ENCODE measurements at places on chromosomes 3 and 15. TPM values are rescaled to one million over a fixed set of nuclear protein-coding genes. Genes with fewer than 3 reads are reported as not detected.
A peak's percentile ranks its signal among the peaks of the same experiment; 100 is the strongest.

DNA sequence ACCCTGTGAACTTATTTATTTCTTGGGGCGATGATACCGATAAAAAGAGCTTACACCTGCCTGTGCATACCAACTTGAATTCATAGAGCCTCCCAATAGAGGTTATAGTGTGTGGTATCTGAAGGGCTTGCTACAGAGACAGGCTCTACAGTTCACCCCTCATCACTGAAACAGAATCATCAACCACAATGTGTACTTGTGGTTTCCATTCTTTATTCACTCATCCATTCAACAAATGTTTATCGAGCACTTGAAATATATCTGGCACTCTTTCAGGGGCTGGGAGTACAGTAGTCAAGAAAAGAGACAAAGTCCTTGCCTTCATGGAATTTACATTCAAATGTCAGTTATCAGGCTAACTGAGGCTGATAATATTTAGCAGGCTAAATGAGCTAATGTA is 134.4 kb upstream of the SKOR1 start:
- peak; percentile 37 for DNase-seq

GRCh38 chr3:62318752-62319569 is 54.4 kb downstream of the FEZF2 start:
- peak; percentile 81 for DNase-seq

DNA sequence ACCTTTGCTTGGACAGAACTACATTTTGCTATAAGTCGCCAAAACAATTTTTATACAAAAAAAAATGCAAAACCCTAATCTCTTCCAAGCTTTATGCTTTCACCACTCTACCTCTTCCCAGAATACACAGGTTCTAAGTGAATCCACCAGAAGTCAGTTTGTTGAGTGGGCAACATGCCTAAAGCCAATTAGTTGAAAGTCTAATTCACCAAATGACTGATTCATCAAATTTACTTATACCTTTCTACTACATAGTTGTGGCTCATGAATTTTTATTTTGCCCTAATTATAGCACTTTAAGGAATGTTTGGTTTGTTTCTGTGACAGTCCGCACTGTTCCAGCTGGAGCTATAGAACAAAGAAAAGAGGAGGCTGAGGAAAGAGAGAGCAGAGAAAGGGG is 265.9 kb upstream of the TGFBR2 start:
- DNase-seq: no peak

DNA sequence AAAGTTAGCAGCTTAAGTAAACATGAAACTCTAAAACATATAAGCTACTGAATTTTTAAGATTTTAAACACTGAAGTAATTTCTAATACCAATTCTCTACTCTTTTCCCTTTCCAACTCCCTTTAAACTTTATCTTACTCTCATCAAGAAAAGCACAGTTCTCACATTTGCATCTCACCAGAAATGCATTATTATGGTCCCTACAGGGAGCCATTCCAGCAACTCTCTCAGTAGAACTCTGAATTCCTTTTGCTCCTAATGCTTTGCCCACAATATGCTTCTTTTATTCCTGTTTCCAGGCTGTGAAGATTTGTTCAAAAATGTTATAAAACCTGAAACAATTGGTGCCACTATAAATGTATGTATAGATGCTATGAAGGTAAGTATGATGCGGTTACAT is 83.4 kb downstream of the TFDP2 start:
- no peak for DNase-seq

DNA sequence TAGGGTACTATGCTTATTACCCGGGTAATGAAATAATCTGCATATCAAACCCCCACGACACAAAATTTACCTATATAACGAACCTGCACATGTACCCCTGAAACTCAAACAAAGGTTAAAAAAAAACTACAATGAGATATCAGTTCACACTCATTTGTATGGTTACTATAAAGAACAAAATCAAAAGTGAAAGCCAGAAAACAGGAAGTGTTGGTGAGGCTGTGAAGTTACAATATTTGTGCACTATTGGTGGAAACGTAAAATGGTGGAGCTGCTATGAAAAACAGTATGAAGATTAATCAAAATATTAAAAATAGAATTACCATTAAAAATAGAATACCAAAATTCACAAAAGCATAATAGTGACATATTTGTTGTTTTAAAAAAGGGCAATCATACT is 128.9 kb downstream of the ZIC1 start:
- DNase-seq: no peak

GRCh38 chr3:32553459-32553858 is 17.2 kb downstream of the DYNC1LI1 start:
- DNase-seq: no peak

DNA sequence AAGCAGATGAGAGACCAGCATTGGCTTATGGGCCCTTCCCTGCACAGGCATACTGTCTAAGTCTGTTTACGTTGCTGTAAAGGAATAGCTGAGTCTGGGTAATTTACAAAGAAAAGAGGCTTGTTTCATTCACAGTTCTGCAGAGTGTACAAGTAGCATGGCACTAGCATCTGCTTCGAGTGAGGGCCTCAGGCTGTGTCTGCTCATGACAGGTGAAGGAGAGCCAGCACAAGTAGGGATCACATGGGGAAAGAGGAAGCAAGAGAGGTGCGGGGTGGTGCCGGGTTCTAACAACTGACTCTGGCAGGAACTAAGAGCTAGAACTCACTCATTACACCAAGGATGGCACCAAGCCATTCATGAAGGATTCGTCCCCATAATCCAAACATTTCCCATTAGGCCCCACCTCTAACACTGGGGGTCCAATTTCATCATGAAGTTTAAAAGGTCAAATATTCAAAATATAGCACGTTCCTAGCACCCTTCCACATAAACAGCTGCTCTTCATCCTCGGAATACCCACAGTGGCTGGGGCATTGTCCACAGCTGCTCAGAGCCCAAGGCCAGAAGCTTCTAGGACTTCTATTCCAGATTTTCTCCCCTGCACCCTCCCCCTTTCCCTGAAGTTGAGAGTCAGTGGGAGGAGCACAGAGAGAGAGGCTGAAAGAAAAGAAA is 5.6 kb downstream of the RTP3 start:
- DNase-seq: peak; percentile 25

DNA sequence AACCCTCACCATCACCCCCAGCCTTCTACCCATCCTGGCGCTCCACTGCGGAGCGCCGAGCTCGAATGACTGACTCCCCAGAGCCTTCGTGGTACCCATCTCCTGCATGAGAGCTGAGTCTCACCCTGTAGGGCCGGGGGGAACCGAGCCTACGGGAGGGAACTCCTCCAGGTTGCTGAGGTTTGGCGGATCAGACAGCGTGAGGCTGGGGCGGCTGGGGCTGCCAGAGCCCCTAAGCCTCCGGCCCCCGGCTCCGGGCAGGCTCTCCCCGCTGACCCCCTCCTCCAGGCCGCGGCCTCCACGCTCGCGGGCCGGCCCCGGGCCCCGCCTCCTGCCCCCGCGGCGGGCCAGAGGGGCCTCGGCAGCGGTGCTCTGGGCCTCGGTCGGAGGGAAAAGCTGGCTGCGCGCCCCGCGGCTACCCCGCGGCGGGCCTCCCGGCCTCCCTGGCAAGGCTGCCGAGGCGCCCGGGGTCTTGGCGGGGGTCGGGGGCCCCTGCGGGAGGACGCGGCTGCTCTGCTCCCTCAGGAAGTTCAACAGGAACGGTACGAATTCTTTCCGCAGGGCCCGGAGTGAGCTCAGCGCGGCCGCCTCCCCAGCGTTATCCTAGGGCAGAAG is 643 bp downstream of the CDAN1 start:
- DNase-seq: no peak

- DNase-seq: peak; percentile 73
Measured at GRCh38 chr3:174951034-174951433, 91.9 kb downstream of the NAALADL2 start.

The DZIP3 gene
- total RNA-seq: 27.6 TPM

The SEMA3B gene
- 9.7 TPM for total RNA-seq

The STAC gene
- total RNA-seq: 2.1 TPM

The WDR93 gene
- 0.49 TPM for total RNA-seq

The KIF7 gene
- 10.6 TPM for total RNA-seq
